Frontal cortex (tissue), 4 donors: ENCODE measurements at places on chromosomes 12 and 14. TPM values are rescaled to one million over a fixed set of nuclear protein-coding genes. Genes with fewer than 3 reads are reported as not detected.

- no peak for DNase-seq
Measured at GRCh38 chr12:128388461-128389000, 121.6 kb downstream of the TMEM132C start.

DNA sequence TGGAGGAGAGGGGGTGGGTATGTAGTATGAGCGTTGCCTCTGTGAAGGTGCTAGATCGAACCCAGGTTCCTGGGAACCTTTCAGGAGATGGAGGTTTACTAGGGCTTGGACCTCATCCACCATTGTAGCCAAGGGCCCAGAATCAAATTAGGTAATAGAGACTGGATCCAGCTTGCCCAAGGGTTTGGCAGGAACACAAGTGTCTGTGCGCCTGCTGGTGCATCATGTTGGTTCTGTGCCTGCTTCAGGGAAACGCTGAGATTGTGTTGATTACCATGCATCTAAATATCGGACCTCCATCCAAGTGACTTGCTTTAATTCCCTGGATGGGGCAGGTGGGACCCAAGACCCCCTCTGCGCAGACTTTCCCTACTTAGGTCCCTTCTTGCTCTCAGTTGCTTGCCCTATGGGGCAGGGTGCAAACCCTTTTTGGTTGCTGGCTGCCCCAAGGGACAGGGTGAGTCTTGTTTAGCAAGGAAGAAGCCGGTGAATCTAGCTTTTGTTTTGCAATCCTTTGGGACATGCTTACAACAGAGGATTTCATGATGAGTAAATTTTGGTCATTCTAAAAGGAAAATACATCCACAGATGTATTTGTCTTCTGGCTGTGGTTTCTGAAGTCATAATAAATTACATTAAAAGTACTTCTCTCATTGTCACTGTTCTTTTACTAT is 189.8 kb upstream of the PRICKLE1 start:
- no peak for DNase-seq

DNA sequence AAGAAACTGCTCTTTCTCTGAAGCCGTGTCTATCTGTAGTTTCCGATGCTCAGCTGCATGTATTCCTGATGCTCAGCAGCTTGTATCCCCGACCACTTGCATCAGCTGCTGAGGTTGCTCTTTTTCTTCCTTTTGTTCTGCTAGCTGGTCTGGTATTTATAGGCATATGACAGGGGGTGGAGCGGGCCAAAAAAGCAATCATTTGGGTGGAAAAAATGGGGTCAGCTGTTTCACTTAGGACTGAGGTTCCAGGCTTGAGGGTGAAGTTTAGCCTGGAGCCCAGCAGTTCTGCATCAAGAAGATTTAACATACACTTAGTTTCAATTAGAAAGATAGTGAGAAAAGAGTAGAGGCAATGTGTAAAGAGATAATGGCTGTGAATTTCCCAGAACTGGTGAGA is 23.6 kb upstream of the AMN1 start:
- DNase-seq, result no peak

GRCh38 chr14:62592877-62593276 is 452.4 kb downstream of the KCNH5 start:
- DNase-seq, result no peak

GRCh38 chr12:109910969-109911348 is 10.9 kb downstream of the TCHP start:
- DNase-seq, result no peak

GRCh38 chr12:114665411-114666260 is 18.3 kb downstream of the TBX3 start:
- no peak for DNase-seq

Gene RBP5
- not detected for total RNA-seq

Gene LRP1-AS
- not detected for total RNA-seq

Gene CD69
- not detected for total RNA-seq
